ENCODE measurements at places on chromosomes 2 and 18.

DNA sequence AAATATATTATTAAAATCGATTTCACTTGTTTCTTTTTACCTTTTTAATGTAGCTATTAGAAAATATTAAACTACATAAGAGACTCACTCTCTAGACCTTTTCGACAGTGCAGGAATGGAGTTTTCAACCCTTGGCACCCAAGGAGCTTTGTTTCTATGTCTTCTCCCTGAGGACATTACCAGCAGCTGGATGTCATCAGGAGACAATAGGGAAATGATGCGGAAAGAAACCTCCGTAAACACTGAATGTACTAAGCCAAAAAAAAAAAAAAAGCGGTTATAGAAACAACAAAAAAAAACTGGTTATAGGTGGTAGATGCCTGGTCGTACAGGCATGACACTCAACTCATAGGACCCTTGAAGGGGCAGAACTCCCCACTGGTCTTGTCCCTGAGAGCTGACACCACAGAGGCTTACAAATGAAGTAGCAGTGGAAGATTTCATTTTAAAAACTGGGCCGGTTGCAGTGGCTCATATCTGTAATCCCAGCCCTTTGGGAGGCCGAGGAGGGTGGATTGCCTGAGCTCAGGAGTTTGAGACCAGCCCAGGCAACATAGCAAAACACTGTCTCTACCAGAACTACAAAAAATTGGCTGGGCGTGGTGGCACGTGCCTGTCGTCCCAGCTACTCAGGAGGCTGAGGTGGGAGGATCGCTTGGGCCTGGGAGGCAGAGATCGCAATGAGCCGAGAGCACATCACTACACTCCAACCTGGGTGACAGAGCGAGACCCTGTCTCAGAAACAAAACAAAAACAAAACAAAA lies 23.8 kb downstream of the THAP4 start:
- DNase-seq, result no peak

DNA sequence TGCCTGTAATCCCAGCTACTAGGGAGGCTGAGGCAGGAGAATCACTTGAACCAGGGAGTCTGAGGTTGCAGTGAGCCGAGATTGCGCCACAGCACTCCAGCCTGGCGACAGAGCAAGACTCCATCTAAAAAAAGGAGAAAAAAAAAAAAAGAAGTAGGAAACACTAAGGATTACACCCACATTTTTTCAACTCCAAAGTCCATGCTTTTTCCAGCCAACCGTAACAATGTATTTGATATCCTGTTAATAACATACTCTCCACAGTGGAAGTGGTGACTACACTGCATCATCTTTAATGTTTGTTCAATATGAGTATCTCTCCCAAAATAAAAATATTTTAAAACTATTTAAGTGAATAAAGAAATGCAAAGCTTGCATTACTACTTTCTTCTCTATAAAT lies 481.6 kb upstream of the ACVR2A start:
- DNase-seq, result no peak

GRCh38 chr2:65215946-65216345 lies 11.7 kb upstream of the ACTR2 start:
- DNase-seq, result no peak

GRCh38 chr2:43131051-43131889 lies 95.1 kb downstream of the ZFP36L2 start:
- peak; percentile 87 for DNase-seq

Measured in CD4-positive, alpha-beta T cell treated with Interleukin-12 subunit alpha and Interleukin-12 subunit beta, for 1 hour (primary cell).